Vagina (tissue), 2 donors: ENCODE measurements at places on chromosomes 6 and 20. TPM values are rescaled to one million over a fixed set of nuclear protein-coding genes. Genes with fewer than 3 reads are reported as not detected.

Gene SYCP2L
- 0.25 TPM for total RNA-seq

Gene STK38
- 31.9 TPM for total RNA-seq

Gene TMEM14B
- total RNA-seq: 40.5 TPM

Gene EBF4
- 23.1 TPM for total RNA-seq

Gene SLC2A10
- total RNA-seq: 21.6 TPM

Gene TMEM170B
- total RNA-seq: 2.5 TPM

Gene KIAA0408
- total RNA-seq: 4.7 TPM

Gene DDX43
- 0.49 TPM for total RNA-seq

Gene GSTA1
- 1.7 TPM for total RNA-seq

Gene SYTL3
- total RNA-seq: 10.8 TPM

Gene TFAP2A
- total RNA-seq: 19.4 TPM

GRCh38 chr6:44042261-44042988, 84.8 kb downstream of the MRPL14 start:
- H3K4me3 ChIP-seq: no peak overlapping the region
- H3K4me1 ChIP-seq: peaks cover 33% of the 10 kb centered on the region
- DNase-seq: no peak
- H3K27ac ChIP-seq: peak overlapping the region; percentile 80
- H3K36me3 ChIP-seq: no peaks in the 10 kb centered on the region

DNA sequence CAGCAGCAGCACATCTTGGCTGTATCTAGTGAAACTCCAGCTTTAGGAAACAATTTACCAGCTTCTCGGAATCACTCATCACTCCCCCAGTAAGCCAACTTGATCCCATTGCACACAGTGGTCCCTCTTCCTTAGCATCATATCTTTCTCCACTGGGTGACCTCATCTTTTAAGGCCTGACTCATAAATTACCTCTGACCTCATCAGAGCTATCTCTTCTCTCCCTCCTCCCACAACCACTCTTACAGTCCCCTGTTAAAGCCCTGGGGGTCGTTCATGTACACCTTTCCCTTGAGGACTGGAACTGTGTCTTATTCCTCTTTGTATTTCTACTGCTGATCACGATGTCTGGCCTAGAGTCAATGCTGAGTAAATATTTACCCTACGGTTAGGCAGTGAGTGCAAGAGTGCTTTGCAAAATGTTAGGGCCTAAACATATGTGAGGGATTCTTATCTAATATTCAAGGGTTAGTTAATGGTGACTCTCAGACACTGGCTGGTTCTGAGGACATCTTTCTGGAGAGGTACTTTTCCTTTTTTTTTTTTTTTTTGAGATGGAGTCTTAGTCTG, 187.2 kb downstream of the LRFN2 start:
- no peaks in the 10 kb centered on the region for H3K36me3 ChIP-seq
- no peak overlapping the region for H3K4me3 ChIP-seq
- no peaks in the 10 kb centered on the region for H3K4me1 ChIP-seq
- DNase-seq: no peak
- no peak overlapping the region for H3K27ac ChIP-seq

DNA sequence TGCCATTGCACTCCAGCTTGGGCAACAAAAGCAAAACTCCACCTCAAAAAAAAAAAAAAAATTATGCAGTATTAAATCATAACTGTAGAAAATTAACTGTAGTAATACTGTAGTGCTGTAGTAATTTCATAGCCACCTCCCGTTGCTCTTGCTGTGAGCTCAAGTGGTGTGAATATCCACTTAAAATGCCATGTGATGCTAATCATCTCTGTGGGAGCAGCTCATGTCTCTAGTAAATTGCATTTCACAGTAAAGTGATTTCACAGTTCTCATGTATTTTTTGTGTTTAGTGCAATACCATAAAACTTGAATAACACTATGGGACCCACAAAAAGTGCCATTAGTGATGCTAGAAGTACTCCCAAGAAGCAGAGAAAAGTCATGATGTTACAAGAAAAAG, 14.4 kb upstream of the FAM217A start:
- H3K27ac ChIP-seq: no peak overlapping the region
- no peaks in the 10 kb centered on the region for H3K4me1 ChIP-seq
- no peak overlapping the region for H3K4me3 ChIP-seq

- no peaks in the 10 kb centered on the region for H3K27me3 ChIP-seq
- DNase-seq: no peak
- no peaks in the 10 kb centered on the region for H3K36me3 ChIP-seq
- no peaks in the 10 kb centered on the region for H3K4me1 ChIP-seq
- H3K4me3 ChIP-seq: no peak overlapping the region
These were observed 119.3 kb downstream of the F13A1 start for GRCh38 chr6:6201200-6201599.

GRCh38 chr6:100464903-100465700, at the start of gene SIM1:
Gene SIM1, minus strand, starts transcription at chr6:100464921. Its CDS starts 1,453 bp downstream, at chr6:100463468.
- H3K36me3 ChIP-seq: no peaks in the 10 kb centered on the region
- peaks cover 37% of the 10 kb centered on the region for H3K27me3 ChIP-seq
- DNase-seq: no peak

- H3K4me3 ChIP-seq: no peak overlapping the region
- DNase-seq: no peak
- H3K4me1 ChIP-seq: peaks cover 31% of the 10 kb centered on the region
- H3K27ac ChIP-seq: no peak overlapping the region
These were observed 191.3 kb downstream of the MTFR2 start for GRCh38 chr6:136058852-136059251.

DNA sequence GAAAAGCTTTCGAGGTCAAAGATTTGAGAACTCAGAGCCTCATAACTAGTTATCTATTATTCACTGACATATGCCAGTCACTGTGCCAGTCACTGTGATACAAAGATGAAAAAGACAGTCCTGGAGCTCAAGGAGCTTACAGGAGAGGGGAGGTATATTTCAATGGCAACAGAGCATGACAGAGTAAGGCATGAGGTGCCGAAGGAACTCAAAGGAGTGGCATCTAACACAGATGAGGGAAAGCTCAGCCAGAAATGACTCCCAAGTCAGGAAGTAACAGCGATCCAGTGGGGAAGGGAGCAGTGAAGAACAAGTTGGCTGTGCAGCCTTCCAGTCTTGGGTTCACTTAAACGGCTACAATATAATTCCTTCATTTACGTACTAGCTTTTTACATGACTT, 46.6 kb downstream of the DTNBP1 start:
- no peaks in the 10 kb centered on the region for H3K27me3 ChIP-seq
- no peak overlapping the region for H3K4me3 ChIP-seq
- no peak overlapping the region for H3K27ac ChIP-seq
- H3K4me1 ChIP-seq: no peaks in the 10 kb centered on the region
- peaks cover 7% of the 10 kb centered on the region for H3K36me3 ChIP-seq

- H3K4me3 ChIP-seq: no peak overlapping the region
- H3K27ac ChIP-seq: no peak overlapping the region
- H3K4me1 ChIP-seq: no peaks in the 10 kb centered on the region
- no peaks in the 10 kb centered on the region for H3K36me3 ChIP-seq
- no peak for DNase-seq
These were observed 108.5 kb downstream of the MANEA start for GRCh38 chr6:95685822-95686221.

DNA sequence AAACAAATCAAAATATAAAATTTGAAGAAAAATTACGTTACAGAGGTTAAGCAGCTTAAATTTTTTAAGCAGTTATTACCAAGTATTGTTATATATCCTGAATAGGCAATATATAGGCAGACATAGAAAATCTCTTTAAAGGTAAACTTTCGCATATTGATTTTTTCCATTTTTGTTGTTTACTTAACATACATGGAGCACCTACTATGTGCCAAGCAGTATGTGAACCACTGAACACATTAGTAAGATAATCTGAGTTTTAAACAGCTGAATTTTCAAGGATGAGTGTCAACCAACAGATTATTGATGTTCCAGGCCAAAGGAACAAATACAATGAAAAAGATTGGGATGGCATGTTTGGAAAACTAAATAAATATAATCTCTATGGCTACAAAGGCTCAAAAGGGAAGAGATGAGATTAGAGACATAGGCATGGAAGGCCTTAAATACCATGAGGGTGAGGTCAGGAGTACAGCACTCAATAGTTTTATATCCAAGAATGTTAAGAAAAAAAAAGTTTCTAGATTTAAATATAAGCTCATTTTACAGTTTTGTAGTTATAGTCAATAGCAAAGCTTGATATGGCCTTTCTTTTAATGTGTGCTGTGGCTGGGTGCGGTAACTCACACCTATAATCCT, 277.5 kb downstream of the PTPRK start:
- no peak overlapping the region for H3K27ac ChIP-seq
- H3K4me3 ChIP-seq: no peak overlapping the region
- no peak for DNase-seq

GRCh38 chr20:57959018-57959417, 249.2 kb upstream of the PMEPA1 start:
- H3K36me3 ChIP-seq: no peaks in the 10 kb centered on the region
- H3K27me3 ChIP-seq: no peaks in the 10 kb centered on the region
- peaks cover 59% of the 10 kb centered on the region for H3K4me1 ChIP-seq
- H3K27ac ChIP-seq: peak overlapping the region; percentile 50

GRCh38 chr6:165181951-165182414, 127.4 kb downstream of the C6orf118 start:
- H3K36me3 ChIP-seq: no peaks in the 10 kb centered on the region
- H3K4me1 ChIP-seq: no peaks in the 10 kb centered on the region
- no peak overlapping the region for H3K27ac ChIP-seq
- DNase-seq: no peak
- no peaks in the 10 kb centered on the region for H3K27me3 ChIP-seq
